ENCODE measurements at places on chromosomes 5 and 9.
A peak's percentile ranks its signal among the peaks of the same experiment; 100 is the strongest.

DNA sequence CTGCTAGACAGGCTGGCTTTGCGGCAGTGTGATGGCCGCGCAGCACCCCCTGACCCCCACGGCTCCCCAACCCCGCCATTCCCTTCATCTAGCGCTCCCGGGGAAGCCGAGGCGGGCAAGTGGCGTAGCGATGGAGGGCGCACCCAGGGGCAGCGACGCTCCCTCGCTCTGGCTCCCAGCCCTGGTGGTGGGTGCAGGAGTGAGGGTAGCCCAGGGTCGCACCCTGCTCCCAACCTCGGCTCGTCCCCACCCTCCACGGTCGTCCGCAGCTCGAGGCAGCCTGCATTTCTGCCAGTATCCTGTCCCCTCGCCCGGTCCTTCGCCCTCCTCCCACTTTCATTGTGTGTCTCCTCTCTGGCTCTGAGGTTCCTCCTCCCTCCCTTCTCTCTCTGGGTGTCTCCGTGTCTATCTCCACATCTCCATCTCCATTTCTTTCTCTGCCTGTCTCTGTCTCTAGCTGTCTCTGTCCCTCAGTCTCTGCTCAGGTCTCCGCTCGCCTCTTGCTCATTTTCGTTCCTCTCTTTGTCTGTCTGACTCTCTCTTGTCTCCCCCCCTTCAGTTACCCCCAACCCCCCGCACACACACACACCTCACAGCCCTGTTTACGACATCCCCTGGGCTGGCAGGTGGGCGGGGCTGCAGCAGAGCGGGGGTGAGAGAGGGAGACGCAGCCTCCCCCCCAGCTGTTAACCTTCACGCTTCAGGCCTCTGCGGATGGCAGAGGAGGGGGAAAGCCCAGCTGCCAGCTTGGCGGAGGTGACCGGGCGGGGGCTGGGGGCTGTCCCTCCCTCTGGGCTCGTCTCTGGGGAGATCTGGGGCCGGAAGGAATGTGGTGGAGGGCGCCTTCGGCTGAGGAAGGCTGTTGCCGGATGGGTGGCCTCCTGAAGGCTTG is 48.7 kb upstream of the PSD2 start:
- DNase-seq = peak; percentile 54

DNA sequence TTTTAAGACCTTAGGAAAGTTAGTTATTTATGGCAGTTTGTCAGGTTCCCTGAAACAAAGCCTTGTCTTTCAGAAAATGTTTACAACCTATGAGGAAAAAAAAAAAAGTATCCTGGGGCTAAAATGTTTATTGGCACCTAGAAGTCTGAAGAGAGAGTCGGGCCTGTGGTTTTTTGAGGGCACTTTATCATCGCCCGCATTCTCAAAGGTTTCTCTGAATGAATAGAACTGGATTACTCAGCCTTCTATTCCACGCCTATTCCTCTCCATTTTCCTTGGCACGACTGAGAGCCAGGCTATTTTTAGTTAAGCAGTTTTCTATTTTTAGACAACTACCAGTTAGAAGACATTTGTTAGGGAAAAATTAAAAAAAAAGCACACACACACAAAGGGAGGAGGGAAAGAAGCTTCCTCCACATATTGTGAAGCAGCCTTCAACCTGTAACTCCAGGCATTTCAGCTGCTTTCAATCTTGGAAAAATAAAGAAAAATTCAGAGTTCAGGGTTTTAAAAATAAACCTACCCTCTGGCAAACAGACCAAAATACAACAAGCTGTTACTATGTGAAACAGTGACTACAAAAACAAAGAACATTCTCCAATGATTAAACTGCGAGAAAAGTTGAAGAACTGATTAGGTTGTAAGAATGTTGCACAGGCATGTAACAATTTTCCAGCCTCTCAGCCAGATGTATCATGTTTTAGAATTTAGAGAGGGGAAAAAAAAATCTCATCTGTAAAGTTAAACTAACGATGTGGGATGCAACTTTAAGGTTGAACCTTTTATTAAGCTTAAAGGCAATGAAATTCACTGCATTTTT is 97.0 kb downstream of the MEF2C start:
- DNase-seq = no peak

- DNase-seq = no peak
Observed at GRCh38 chr9:108275906-108276305, 579.9 kb downstream of the ACTL7B start.

DNA sequence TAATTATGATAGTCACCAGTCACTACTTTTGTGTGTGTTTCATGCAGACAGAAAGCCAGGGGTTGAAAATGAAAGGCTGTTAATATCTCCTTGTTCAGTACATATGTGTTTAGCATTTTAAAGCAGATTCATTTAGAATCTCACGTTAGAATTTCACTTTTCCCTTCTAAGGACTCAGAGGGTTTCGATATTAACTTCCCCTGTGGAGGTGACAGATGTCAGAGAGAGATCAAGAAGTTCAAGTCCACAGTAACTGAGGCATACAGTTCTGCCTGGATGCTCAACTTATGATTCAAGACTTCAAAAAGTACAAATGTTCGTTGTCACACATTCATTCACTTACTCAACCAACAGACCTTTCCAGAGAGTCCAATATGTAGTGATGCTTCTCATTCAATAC is 251.1 kb downstream of the EBF1 start:
- no peak for DNase-seq

GRCh38 chr5:91403438-91403837 is 20.3 kb upstream of the ARRDC3 start:
- DNase-seq = no peak

- DNase-seq = no peak
Observed at GRCh38 chr5:22102823-22103359, 750.3 kb downstream of the CDH12 start.

DNA sequence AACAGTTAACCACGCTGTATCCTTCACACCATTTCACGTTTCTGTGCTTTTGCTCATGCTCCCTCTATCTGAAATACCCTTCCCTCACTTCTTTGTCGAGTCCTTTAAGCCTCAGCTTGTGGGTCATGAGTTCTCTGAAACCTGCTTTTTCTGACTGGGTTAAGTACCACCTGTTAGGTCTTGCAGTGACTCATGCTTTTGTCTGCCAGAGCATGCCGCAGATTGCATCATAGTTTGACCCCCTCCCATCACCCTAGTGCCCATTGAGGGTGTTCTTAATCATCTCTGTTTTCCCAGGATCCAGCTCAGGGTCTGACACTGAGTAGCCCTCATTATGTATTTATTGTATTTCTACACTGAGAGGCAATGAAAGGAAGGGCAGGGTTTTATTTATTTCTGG is 190.2 kb downstream of the ASTN2 start:
- DNase-seq = no peak

DNA sequence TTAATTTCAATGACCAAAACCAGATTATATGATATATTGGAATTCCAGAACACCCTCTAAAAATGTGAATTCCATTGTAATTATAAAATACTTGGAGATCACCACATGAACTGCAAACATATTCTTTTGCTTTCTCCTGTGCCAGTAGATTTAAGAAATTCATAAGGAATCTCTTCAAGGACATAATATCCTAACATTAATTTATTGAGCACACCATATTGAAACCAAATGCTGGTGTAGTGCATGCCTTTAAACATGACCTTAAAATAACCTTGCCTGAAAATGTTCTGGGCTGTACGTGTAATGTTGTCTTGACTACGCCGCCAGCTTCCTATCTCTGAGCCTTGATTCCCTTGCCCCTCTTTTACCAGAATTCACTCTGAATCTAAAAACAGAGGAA is 205.0 kb upstream of the ACTBL2 start:
- no peak for DNase-seq

GRCh38 chr5:20617841-20618240 is 629.8 kb upstream of the CDH18 start:
- DNase-seq = no peak

DNA sequence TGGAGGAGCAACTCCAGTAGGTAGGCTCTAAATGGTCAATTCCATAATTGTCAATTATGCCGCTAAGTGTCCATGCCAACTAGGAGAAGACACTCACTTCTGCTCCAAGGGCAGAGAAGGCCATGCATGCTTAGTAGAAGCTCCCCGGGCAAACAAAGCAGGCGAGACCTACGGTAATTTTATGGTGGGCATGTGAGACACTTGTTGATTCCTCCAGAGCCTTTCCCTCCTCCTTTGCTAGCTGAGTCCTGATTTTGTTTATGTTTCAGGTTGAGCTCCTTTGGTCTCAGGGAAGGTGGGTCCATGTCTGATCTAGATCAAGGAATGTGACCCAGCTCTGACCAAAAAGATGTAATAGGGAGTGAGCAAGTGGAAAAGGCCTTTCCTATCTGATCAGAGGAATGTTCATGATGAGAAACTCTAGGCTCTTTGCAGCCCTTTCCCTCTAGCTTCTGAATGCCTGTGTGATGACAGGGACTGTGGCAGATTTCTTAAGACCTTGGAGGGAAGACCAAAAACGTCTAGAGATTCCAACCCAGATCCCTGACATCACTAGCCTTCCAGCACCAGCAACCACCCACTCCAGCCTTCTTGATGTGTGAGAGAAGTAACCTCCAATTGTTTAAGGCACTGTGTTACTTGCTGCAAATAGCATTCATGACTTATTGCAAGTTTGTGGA is 7.7 kb upstream of the CPEB4 start:
- DNase-seq = no peak
